ENCODE measurements at places on chromosomes 13 and 19. TPM values are rescaled to one million over a fixed set of nuclear protein-coding genes. Genes with fewer than 3 reads are reported as not detected.
A peak's percentile ranks its signal among the peaks of the same experiment; 100 is the strongest.

DNA sequence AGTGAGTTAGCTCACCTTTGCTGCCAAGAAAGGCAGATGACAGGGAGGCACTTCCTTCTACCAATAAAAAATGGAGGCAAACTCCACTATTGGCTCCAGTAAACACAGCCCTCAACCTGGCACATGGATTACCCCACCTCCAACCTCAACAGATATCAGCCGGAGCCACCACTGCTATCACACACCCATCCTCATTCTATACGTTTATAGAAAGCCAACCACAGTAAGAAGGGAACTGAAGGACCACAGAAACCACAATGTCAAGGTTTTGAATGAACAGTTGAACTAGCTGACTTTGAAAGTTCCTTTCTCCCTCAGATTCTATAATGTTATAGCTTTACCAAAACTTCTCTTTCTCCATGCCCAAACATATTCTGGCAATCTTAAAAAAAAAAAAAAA lies 526.2 kb downstream of the UQCRFS1 start:
- no peaks in the 10 kb centered on the region for H3K4me1 ChIP-seq
- H3K4me3 ChIP-seq: no peak overlapping the region
- no peaks in the 10 kb centered on the region for H3K27me3 ChIP-seq

DNA sequence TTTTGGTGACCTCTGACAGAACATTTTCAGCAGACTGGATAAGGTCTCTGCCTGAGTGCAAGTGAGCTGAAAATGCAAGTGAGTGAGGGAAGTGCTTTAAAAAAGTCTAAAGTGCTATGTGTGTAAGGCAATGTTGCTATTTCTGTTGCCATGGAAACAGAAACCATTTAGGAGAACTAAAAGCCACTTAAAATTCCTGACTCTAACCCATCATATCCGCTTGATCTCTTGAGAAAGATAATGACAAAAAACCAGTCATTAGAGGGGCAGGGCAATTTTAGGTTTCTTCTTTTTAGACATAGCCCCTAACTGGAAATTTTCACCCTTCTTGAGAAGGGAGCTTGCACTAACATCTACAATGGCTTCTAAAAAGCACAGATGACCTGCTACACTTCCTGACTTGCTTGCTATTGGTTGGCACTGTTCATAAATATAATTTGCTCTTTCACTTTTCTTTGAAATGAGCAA lies at the start of gene CYSLTR2:
TSS of gene CYSLTR2 (plus strand) at position 458 of the 468 bp plus-strand sequence. CDS start 52,889 bp downstream, outside the sequence.
- no peaks in the 10 kb centered on the region for H3K4me1 ChIP-seq
- H3K27me3 ChIP-seq: no peaks in the 10 kb centered on the region
- DNase-seq: no peak
- no peaks in the 10 kb centered on the region for H3K36me3 ChIP-seq

- H3K4me1 ChIP-seq: no peaks in the 10 kb centered on the region
- no peaks in the 10 kb centered on the region for H3K27me3 ChIP-seq
- H3K36me3 ChIP-seq: no peaks in the 10 kb centered on the region
- no peak for DNase-seq
- no peak overlapping the region for H3K27ac ChIP-seq
Measured at GRCh38 chr13:98751861-98752466, 508 bp downstream of the SLC15A1 start.

GRCh38 chr19:38617764-38618589 lies at the start of gene MAP4K1:
TSS of gene MAP4K1 (minus strand) at chr19:38617953. CDS start at chr19:38617895, 58 bp downstream.
- H3K4me3 ChIP-seq: peak within 1 kb of the TSS; percentile 94
- H3K27ac ChIP-seq: no peak within 1 kb of the TSS
- DNase-seq: peak; percentile 25
- no peaks in the 10 kb centered on the region for H3K27me3 ChIP-seq
- no peaks in the 10 kb centered on the region for H3K36me3 ChIP-seq

- no peaks in the 10 kb centered on the region for H3K36me3 ChIP-seq
- no peaks in the 10 kb centered on the region for H3K27me3 ChIP-seq
- H3K27ac ChIP-seq: peak overlapping the region; percentile 48
- no peak overlapping the region for H3K4me3 ChIP-seq
- H3K4me1 ChIP-seq: peaks cover 39% of the 10 kb centered on the region
Measured at GRCh38 chr13:30743319-30744055, 8.1 kb downstream of the ALOX5AP start.

GRCh38 chr19:53892981-53893325 lies 11.0 kb downstream of the PRKCG start:
- H3K4me3 ChIP-seq: no peak overlapping the region
- H3K27me3 ChIP-seq: no peaks in the 10 kb centered on the region
- no peak overlapping the region for H3K27ac ChIP-seq
- no peak for DNase-seq

GRCh38 chr19:34999498-35000337 lies at the start of gene GRAMD1A:
TSS of gene GRAMD1A (plus strand) at chr19:35000323. CDS start at chr19:35000479, 156 bp downstream.
- peaks cover 50% of the 10 kb centered on the region for H3K4me1 ChIP-seq
- peak within 1 kb of the TSS; percentile 100 for H3K27ac ChIP-seq
- peak within 1 kb of the TSS; percentile 90 for H3K4me3 ChIP-seq
- H3K36me3 ChIP-seq: no peaks in the 10 kb centered on the region

- H3K4me3 ChIP-seq: peak within 1 kb of the TSS; percentile 69
- H3K27me3 ChIP-seq: no peaks in the 10 kb centered on the region
- peaks cover 10% of the 10 kb centered on the region for H3K4me1 ChIP-seq
- H3K36me3 ChIP-seq: no peaks in the 10 kb centered on the region
- no peak for DNase-seq
- H3K27ac ChIP-seq: peak within 1 kb of the TSS; percentile 87
Measured at GRCh38 chr13:111115061-111115964, at the start of gene ARHGEF7. TSS of gene ARHGEF7 (plus strand) at chr13:111115310. CDS start at chr13:111115527, 217 bp downstream.

- H3K4me3 ChIP-seq: no peak overlapping the region
- H3K4me1 ChIP-seq: no peaks in the 10 kb centered on the region
- H3K27ac ChIP-seq: no peak overlapping the region
- no peak for DNase-seq
Measured at GRCh38 chr13:35388441-35389355, 87.8 kb downstream of the MAB21L1 start.

GRCh38 chr19:7515645-7516151 lies at the start of gene ZNF358:
TSS of gene ZNF358 (plus strand) at chr19:7516103. CDS start at chr19:7519243, 3,140 bp downstream.
- peak within 1 kb of the TSS; percentile 59 for H3K4me3 ChIP-seq
- peak within 1 kb of the TSS; percentile 55 for H3K27ac ChIP-seq
- H3K36me3 ChIP-seq: no peaks in the 10 kb centered on the region
- no peaks in the 10 kb centered on the region for H3K27me3 ChIP-seq

- H3K27me3 ChIP-seq: no peaks in the 10 kb centered on the region
- H3K36me3 ChIP-seq: no peaks in the 10 kb centered on the region
- peaks cover 2% of the 10 kb centered on the region for H3K4me1 ChIP-seq
- H3K4me3 ChIP-seq: no peak overlapping the region
- peak overlapping the region; percentile 32 for H3K27ac ChIP-seq
Measured at GRCh38 chr19:18967358-18968146, 26.5 kb upstream of the HOMER3 start.

DNA sequence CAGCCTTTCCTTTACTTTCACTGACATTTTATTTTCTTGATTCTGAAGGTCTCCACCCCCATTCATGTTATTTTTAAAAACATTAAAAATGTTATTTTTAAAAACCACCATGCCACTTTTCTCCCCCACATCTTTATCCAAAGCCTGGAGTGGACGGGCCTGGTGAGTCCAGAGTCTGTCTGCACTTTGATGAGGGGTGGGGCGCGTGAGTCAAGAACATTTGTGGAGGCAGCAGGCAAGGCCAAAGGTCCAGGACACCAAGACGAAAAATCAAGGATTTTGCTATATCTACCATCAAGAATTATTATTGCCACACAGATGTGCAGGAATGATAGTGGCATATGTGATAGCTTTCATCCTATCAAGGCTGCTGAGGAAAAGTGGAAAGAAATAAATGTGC lies 224.9 kb downstream of the FGF9 start:
- H3K4me1 ChIP-seq: no peaks in the 10 kb centered on the region
- no peaks in the 10 kb centered on the region for H3K36me3 ChIP-seq
- no peaks in the 10 kb centered on the region for H3K27me3 ChIP-seq
- no peak for DNase-seq

DNA sequence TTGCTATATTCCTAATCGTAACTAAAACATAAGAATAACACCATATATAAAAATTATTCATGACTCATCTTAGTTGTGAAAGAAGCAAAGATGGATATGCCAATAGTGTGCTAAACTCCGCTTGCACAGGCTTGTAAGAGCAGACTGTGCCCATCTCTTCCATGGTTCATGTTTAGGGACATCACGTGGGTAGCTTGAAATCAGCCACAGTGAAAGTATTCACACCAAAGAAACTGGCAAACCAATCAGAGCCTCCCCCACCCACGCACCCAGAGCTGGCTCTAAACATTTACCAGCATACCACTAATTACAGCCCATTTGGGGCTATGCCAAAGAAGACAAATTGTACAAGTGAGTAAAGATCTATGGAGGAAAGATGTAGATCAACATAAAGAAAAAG lies 147.5 kb downstream of the DIAPH3 start:
- no peak overlapping the region for H3K27ac ChIP-seq
- H3K4me3 ChIP-seq: no peak overlapping the region
- H3K27me3 ChIP-seq: no peaks in the 10 kb centered on the region
- no peaks in the 10 kb centered on the region for H3K36me3 ChIP-seq

GRCh38 chr13:67167420-67167819 lies 62.7 kb downstream of the PCDH9 start:
- no peaks in the 10 kb centered on the region for H3K36me3 ChIP-seq
- no peak overlapping the region for H3K4me3 ChIP-seq
- no peaks in the 10 kb centered on the region for H3K27me3 ChIP-seq

DNA sequence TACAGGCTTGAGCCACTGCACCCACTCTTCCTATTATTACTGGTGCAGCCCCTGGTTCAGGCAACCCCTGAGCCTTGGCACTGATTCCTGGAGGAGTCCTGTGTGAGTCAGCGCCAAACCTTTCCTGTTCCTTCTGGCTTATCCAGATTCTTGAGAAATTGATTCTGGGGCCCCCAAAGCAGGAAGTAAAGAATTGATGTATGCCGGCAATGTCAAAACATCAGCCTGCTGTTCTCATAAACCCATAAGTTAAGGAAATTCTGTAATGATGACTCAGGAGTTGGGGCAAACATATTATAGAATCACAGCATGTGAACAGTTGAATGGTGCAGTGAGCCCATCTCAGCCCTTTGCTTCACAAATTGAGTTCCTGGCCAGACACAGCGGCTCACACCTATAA lies 1.4 kb upstream of the OR7G3 start:
- H3K4me1 ChIP-seq: no peaks in the 10 kb centered on the region
- H3K4me3 ChIP-seq: no peak overlapping the region
- H3K27ac ChIP-seq: no peak overlapping the region
- DNase-seq: no peak
- no peaks in the 10 kb centered on the region for H3K36me3 ChIP-seq

DNA sequence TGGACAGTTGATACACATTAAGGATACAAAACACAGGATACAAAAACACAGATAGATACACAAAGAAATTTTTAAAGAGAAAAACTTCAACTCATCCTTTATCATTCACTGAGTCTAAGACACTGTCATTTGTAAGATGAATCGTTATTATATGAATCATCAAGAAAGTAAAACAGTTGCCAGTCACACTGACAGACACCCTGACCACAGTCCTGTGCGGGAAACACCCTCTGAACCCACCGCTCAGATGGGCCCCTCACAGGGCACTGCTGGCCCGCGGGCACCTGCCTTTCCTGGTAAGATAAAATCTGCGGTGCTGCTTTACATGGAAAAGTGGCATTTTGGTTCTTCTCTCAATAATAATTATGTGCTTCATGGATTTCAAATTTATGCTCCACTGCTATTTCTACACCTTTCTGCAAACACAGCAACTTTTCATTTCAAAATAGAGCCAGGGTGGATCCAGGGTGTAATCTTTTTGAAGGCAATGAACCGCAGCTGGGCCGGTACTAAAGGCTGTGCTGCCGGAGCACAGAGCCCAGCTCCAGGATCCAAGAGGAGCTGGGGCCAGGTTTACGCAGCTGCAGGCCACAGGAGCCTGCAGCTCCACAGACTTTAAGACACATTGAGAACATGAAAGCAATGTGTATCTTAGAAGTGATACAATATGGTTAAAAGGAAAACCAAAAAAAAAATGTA lies 76.8 kb downstream of the TUBGCP3 start:
- H3K4me1 ChIP-seq: no peaks in the 10 kb centered on the region
- H3K27ac ChIP-seq: no peak overlapping the region
- no peak for DNase-seq
- H3K27me3 ChIP-seq: no peaks in the 10 kb centered on the region
- H3K4me3 ChIP-seq: no peak overlapping the region

DNA sequence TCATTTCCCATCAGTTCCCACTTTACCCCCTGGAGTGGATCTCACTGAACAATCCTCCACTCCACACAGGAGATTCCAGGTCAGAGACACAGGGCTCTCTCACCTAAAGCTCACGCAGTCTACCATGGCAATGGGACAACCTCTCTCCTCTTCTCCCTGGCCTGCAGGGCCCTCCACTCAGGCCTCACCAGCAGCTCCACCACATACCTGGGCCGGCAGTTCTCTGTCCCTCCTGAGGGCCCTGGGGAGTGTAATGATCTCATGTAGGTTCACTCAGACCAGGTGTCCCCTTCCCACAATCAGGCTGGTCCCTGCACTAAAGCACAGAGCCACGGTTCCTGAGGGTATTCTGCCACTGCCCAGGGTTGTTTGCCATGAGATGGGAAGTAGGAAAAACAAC lies 15.6 kb downstream of the CEACAM3 start:
- no peaks in the 10 kb centered on the region for H3K27me3 ChIP-seq
- DNase-seq: no peak
- H3K36me3 ChIP-seq: no peaks in the 10 kb centered on the region
- no peaks in the 10 kb centered on the region for H3K4me1 ChIP-seq

DNA sequence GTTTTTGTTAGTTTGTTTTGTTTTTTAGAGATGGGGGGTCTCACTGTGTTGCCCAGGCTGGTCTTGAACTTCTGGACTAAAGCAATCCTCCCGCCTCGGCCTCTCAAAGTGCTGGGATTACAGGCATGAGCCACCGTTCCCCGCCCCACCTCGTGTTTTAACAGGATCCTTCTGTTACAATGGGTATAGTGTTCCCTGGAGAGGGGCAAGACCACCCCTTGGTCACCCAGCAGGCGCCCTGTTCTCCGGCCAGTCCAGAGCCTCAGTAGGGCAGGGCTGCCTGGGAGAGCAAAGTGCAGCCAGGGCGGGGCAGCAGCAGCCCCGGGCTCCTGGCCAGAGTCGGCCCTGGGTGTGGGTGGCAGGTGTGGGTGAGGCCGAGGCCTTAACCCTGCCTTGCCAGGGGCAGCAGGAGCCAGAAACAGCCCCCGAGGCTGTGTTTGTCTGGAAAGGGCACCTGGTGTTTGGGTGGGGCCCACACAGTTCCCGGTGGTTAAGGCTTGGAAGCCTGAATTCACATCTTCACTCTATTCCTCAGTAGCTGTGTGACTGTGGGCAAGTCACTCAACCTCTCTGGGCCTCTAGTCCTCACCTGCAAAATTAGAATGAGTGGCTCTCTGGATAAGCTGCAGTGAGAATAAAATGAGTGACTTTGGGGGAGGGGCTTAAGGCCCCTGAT lies 7.2 kb downstream of the VASP start:
- H3K36me3 ChIP-seq: no peaks in the 10 kb centered on the region
- peak overlapping the region; percentile 48 for H3K27ac ChIP-seq
- no peaks in the 10 kb centered on the region for H3K27me3 ChIP-seq
- H3K4me3 ChIP-seq: no peak overlapping the region

Gene PLVAP
- total RNA-seq: 4.4 TPM

Gene FCGBP
- 18.8 TPM for total RNA-seq

Gene GARIN5A
- total RNA-seq: 120 TPM

Gene PAF1
- total RNA-seq: 70.7 TPM

Gene OR7G3
- not detected for total RNA-seq

Measured in testis (tissue), 5 donors.